ENCODE measurements at places on chromosomes 1 and 21.

GRCh38 chr1:178606839-178607238 lies 93.9 kb downstream of the TEX35 start:
- no peak for DNase-seq

DNA sequence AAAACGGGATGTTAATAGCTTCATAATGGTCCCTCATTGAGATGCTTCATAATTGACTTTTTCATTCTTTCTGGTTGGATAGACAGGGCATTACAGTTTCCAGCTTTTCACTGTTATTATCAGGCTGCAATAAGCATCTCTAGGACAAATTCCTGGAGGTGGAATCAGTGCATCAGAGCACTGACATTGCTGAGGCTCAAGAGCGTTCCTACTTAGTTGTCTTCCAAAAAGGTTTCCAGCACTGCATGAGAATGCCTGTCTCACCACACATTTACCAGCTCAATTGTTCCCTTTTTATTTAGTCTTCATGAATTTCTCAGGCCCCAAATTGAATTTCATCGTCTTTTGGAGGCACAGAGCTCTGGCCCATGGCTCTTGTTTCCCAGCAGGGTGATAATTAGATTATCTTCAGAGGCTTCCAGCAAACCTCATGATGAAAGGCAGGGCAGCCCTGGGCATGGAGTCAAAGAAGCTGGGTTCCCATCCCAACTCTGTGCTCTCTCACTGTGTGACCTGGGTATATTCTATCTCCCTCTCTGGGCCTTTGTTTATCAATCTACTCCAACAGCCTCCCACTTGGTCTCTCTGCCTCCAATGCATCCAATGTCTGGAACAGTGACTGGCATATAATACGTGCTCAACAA lies 451.4 kb downstream of the PTPRU start:
- peak; percentile 33 for DNase-seq

DNA sequence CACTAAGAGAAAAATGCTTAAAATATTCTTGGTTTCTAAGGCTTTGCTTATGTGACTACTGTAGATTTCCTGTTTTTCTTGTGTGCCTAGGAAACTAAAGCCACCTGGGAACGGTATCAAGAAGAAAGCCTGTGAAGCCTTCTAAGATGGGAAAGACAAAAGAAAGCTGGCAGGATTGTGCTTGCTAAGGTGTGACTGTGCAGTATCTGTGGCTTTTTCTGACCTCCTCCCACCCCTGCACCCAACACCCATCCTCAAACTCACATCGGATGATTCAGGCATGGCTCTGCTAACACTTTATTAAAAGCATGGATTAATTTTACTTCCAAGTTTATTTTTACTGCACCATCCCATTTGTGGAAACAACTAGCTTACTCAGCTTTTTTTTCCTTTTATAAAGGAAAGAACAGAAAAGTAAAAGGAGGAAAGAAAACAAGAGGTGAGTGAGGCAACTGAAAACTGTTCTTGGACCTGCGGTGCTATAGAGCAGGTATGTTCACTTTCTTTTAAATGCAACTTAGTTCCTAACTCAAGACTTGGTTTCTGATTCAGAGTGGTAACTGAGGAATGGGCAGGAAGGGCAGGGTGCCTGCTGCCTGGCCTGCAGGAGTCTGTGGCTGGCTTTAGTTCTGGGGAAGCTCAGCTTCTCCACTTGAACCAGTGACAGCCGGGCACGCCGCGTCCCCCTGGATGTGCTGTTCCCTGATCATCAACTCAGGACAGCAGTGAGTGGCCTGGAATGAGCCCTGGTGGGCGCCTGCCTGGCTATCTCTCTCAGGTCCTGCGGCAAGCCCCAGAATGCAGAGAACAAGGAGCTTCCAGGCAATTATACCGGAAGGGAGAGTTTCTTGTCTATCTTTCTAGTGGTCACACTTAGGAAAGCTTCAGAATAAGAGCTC lies at the start of gene GBP6:
TSS of gene GBP6 (plus strand) at position 422 of the 899 bp plus-strand sequence. CDS start 4,493 bp downstream, outside the sequence.
- DNase-seq = no peak

DNA sequence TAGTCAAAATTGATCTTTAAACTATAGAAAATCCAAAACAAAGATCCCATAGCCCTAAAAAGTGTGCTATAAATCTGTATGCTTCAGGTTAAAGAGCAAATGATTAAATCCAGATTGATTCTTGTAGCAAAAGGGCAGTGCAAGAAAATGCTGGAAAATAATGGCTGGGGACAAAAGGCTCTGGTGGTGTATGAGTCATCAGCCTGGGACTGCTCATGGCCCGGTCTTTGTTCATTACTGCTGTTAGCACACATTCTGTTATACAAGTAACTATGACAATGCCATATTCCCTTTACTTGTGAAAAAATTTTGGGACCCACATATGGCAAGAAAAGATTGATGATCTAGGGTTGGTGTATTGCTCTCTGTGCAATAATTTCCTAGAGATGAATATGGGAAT lies 89.1 kb downstream of the RWDD3 start:
- peak; percentile 3 for DNase-seq

- no peak for DNase-seq
Observed at GRCh38 chr1:115854005-115854404, 13.1 kb upstream of the NHLH2 start.

GRCh38 chr1:8955406-8955805 lies 9.7 kb downstream of the CA6 start:
- no peak for DNase-seq

DNA sequence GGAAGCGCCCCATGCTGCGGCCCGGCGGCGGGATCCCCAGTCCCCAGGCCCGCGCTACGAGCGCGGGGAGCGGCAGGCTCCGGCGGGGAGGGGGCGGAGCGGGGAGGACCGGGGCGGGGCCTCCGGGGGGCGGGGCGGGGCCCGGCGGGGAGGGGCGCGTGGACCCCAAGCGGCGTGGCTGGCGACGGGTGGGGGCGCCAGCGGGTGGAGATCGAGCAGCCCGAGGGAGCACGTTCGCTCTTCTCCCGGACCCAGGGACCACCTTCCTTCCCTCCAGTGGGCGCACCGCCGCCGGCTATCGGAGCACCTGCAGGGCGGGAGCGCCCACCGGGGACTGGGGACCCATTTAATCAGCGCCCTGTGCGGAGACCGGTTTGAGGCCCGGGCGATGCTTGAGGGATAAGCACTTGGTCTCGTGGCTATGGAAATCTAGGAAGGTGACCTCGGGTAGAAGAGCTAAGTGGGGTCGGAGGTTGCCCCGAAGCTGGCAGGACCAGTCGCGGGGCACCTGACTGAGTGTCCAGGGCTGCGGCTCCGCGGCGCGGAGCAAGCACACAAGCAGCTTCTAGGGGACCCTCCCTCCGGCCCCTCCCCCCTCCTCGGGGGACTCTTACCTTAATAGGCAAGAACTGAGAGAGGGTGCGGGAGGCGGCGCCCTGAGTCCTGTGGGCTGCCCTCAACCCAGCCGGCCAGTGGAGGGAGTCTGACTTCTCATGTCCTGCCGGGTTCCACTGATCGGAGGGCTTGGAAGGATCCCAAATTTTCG lies at the start of gene TSPAN2:
TSS of gene TSPAN2 (minus strand) at position 84 of the 766 bp plus-strand sequence. CDS start at position 13, 71 bp downstream.
- no peak for DNase-seq

DNA sequence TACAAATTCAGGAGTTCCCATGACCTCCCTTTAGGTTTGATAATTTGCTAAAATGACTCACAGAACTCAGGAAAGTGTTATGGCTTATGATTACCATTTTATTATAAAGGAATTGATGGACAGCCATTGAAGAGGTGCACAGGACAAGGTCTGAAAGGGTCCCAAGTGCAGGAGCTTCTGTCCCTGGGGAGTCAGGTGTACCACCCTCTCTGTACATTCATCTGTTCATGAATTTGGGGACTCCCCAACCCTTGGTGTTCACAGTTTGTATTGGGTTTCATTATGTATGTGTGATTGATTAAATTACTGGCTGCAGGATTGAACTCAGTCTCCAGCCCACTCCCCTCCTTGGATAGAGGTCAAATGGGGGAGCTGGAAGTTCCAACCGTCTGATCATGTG lies 10.8 kb upstream of the IL10RB start:
- DNase-seq = no peak

DNA sequence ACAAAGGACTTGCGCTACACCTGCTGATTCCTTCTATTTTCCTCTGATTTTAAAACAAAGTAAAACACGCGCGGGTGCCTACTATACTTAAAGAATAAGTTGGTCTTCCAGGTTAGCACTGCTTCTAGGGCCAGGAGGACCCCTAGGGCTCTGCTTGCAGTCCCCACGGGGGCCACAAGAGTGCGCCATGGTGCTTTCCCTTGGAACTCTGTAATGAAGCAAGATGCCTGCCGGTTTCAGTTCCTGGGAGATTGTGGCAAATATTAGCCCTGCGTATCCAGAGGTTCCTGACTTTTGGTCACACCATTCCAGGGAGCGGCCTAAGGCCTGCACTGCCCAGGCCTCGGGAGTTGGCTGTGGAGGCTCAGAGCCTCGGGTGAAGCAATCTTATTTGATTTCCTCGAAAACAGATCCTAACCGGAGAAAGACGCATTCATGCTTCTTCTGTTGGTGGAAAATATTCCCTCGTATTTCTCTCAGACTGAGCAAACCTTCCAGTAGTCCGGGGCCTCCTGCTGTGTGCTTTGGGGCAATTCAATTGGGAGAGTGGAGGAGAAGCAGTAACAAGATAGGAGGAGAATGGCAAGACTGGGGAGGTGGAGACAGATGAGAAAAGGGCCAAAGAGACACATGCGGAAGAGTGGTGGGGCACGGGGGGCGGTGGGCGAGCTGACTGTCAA lies 25.3 kb downstream of the ADAM30 start:
- peak; percentile 58 for DNase-seq

DNA sequence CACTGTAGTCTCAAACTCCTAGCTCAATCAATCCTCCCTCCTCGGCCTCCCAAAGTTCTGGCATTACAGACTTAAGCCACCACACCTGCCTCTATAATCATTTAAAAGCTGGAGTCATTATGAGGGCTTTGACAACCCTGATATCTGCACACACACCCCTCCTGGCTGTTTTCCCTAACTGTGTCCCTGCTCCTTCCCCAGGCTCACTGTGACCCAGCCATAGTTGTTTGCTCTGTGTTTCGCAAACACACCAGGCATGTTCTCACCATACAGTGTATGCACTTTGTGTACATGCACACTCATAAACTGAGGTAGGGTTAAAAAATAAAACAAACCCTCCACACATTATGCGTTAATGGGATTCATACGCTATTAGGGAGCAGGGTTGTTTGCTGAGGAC lies 21.8 kb upstream of the IL20 start:
- no peak for DNase-seq

DNA sequence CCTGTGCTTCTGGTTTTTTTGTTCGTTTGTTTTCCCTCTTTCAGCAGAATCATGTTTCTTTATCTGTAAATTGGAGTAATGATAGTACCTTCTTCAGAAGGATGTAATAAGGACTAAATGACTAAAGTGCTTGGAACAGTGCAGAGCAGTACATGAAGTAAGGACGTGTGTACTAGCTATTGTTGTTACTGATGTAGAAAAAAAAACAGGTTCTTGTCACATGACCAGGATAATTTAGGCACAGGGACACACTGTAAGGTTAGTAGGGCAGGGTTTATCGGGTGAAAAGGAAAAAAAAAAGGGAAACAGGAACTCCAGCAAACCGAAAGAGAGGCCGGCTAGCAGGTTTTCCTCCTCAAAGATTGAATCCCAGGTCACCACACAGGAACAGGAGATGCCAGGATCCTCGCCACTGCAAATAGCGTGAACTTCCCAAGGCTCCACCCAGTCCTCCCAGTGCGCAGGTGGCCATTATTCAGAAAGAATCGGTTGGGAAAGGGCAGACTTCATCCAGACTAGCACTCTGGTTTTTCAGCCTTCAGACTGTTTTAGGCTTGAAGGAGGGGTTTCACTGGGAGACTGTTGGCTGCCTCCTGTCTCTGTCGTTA lies 63.8 kb upstream of the PRRC2C start:
- DNase-seq = no peak

- no peak for DNase-seq
Observed at GRCh38 chr1:3281735-3282134, 172.7 kb upstream of the ARHGEF16 start.

DNA sequence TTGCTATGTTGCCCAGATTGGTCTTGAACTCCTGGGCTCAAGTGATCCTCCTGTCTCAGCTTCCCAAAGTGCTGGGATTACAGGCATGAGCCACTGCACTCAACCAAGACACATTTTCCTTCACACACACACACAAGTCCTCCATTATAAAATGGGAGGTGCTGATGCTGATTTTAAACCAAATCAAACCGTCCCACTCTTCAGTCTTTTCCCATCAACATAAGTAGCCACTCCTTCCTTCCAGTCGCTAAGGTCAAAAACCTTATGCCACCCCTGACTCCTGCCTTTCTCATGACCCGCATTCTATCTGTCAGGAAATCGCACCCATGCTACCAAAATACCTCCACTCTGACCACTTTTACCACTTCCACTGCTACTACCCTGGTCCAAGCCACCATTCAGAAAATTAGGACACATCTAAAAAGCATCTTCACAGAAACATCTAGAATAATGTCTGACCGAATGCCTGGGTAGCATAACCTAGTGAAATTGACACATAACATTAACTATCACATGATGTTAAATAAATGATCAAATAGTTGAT lies 28.0 kb upstream of the IFNGR2 start:
- no peak for DNase-seq

DNA sequence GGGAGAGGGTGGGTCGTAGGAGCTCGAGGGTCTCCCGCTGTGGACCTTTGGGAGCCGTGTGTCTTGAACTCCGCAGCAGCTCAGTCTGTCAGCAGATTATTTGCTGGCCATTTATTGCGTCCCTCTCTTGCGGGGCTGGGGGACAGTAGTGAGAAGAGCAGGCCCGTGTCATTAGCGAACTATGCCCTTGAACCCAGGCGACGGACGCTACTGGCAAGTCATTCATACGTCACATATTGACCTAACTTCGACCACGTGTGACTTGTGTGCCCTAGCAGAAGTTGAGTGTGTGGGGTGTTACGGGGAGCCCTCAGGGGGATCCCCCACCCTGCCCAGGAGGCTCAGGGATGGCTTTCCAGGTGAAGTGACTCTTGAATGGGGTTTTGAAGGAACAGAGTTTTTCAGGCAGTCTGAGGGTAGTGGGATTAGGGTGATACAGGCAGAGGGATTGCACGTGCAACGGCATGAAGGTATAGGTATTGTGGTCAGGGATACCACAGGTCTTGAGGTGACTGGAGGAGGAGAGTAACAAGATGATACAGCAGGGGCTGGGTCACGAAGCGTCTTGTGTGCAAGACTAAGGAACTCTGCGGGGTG lies 13.0 kb downstream of the RCC1 start:
- no peak for DNase-seq

- DNase-seq = no peak
Observed at GRCh38 chr1:112646225-112646624, 26.6 kb downstream of the CAPZA1 start.

GRCh38 chr1:11806307-11806936 lies 431 bp downstream of the CLCN6 start:
- DNase-seq = no peak

All from foreskin fibroblast (primary cell).